ENCODE measurements at places on chromosomes 4 and X.

GRCh38 chrX:133749951-133750350, 235.4 kb downstream of the GPC3 start:
- no peak for DNase-seq

DNA sequence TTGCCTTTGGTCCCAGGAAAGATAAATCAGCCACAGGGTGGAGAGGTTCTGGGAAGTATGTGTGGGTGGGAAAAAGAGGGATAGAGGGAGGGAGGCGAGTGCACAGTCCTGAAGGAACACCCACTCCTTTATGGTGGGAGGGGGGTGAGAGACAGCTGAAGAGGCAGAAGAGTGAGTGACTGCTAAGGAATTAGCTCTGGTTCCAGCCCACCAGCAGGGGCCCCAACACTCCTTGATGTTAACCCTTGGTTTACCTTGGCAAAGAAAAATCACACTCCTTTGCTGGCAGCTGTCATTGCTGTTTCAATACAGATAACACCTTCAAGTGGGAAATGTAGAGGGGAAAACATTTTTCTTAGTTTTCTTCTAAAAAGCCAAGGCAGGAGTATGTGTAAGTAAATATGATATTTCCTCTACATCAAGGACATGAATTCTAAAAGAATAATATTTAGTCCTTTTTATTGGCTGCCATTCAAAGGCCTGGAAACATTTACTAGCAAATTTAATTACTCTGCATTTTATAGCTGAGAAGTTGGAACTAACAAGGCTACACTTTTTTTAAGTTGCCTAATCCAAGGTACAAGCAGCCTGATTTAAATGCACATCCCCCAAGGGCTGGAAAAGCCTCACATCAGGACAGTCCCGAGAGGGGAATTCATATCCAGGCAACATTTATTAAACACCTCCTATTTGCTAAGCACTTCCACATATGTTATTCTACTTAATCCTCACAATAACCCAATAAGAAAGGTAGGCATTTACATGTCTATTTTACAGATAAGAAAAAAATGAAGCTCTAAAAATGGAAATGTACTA, 81.7 kb downstream of the HS6ST2 start:
- no peak for DNase-seq

DNA sequence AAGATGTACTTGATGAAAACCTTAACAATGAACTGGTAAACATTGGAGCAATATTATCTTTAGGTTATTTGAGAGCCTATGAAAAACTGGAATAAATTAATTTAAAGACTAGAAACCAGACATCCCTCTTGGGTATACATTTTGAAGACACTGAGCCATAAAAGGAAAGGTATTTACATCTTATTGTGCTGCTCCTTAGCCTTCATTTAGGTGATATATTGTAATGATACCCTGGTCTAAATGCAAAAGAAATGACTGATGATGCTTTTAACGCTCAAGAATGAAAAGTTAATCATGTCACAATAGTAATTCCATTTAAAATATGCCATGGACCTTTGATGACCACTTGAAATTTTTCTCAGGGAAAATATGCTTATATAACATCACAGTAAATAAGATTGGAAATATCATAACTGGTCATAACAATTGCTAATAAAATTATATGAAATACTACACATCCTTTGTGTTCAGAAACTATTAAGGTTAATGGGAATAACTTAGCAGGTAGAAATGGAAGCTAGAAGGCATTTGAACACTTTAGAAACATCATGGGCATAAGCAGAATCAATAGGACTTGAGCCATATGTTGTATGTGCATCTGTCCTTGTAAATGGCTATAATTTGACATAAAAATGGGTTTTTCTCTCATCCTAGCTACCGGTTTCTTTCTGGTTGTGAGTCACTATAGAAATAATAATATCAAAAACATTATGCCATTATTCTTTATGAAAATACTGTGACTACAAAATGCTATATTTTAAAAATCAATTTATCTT, 979.7 kb downstream of the RAPGEF2 start:
- DNase-seq, result no peak

DNA sequence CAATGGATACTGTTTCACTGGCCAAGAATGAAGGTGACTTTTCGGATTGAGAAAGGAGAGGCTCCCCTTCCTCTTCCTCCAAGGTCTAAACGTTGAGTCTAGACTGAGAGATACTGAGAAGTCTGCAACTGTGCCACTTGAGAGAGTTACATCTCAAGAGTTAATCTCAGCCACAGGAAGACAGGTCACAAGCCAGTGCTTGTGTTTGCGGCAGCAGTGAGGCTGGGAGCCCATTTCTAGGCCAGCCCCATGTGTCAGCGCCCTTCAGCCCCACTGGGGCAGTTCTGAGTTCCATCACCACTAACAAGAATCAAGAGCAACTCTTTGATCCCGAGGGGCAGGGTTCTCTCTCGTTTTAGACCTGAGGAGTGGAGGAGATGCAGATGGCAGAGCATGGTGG, 7.3 kb upstream of the SEC24D start:
- no peak for DNase-seq

- DNase-seq, result no peak
Observed at GRCh38 chr4:1499465-1499864, 93.2 kb upstream of the NKX1-1 start.

All from WERI-Rb-1 (cell line).